ENCODE measurements at places on chromosomes 5 and 9. TPM values are rescaled to one million over a fixed set of nuclear protein-coding genes. Genes with fewer than 3 reads are reported as not detected.

- no peak for DNase-seq
Observed at GRCh38 chr5:143416411-143416810, 12.9 kb upstream of the NR3C1 start.

ANKRD34B gene
- total RNA-seq = not detected

CTXN3 gene
- total RNA-seq = not detected

GRCh38 chr5:96043446-96043845 is 81.8 kb upstream of the ELL2 start:
- no peak for DNase-seq

- no peak for DNase-seq
Observed at GRCh38 chr5:4275232-4275631, 679.6 kb downstream of the IRX1 start.

TCF7 gene
- 0.36 TPM for total RNA-seq

FBLL1 gene
- total RNA-seq = 0.83 TPM

GRCh38 chr5:179405054-179405416 is 59.8 kb upstream of the ADAMTS2 start:
- DNase-seq = no peak

DNA sequence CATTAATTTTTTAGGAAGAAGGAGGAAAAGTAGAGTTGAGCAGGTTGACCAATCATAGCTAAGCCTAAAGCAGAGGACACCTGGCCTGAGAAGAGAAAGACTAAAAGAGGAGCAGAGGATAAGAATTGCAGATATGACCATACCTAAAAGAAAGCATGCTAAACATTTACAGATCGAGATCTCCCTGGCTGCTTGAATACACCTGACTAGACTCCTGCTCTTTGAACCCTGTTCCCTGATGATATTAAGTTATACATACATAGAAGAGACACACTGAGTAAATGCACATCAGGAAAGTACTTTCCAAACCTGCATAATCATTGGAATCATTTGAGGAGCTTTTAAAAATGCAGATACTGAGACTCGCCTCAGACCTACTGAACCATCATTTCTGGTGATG is 232.3 kb upstream of the ELL2 start:
- no peak for DNase-seq

DNA sequence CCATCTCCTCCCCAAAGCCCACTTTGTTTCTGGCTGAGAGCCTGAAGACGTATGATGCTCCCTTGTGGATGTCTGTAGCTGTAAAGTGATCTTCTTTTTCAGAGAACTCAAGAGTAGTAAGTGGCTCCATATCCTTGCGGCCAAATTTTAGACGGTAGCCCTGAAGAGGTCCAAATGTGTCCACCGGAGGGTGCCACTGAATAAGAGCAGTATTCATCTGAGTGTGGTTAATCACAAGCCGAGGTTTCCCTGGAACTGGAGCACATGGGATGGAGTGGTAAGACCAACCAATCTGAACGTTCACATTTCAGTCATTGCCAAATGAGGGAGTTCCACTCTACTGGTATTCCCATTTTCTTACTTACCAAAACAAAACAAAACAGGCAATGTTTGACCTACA is 686.5 kb upstream of the DMAC1 start:
- DNase-seq = no peak

DNA sequence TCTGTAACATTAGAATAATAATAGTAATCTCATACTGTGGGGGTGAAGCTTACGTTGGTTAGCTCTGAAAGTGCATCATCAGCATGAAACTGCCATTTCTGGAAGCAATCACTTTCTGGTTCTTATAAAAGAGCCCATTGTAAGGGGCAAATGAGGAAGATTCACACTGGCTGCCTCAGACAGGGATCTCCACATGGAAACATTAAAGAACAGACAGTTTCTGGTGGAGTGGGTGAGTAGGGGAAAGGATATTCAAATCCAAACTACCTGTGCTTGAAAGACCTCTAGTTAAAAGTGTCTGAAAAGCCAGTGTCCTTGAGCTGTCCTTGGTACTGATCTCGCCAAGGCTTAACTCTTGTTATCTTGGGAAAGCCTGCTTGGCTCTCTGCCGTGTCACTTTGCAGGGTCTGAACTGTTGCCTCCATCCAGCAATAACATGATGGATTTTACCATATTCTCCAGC is 19.1 kb upstream of the SLC31A2 start:
- no peak for DNase-seq

SLC45A2 gene
- not detected for total RNA-seq

- DNase-seq = no peak
Observed at GRCh38 chr5:137412136-137412535, 87.0 kb downstream of the SPOCK1 start.

SEMA5A gene
- total RNA-seq = 2.8 TPM

DNA sequence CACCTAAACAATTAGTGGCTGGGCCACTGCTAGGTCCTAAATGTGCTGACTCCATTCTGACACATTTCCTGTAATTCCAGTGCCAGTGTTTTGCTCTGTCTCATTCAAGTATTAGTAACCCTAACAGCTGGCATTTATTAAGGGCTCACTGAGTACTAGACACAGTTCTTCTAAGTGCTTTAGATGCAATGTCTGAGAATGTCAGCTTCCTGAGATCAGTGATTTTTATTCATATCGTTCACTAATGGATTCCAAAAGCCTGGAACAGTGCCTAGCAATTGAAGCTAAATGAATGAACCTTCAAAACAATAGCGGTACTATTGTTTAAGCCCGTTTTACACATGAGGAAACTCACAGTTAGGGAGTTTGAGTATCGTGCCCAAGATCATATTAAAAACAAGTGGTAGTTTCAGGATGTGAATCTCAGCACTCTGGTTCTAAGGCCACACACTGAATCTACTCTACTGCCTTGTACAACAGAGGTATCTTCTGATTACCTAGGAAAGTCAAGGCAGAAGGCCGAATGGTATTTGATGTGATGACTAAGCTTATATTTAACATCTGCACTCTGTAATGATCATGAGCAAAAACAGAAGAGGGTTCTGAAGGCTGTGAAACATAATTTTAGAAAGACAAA is 304.0 kb downstream of the PJA2 start:
- DNase-seq = no peak

EIF4E1B gene
- not detected for total RNA-seq

DNA sequence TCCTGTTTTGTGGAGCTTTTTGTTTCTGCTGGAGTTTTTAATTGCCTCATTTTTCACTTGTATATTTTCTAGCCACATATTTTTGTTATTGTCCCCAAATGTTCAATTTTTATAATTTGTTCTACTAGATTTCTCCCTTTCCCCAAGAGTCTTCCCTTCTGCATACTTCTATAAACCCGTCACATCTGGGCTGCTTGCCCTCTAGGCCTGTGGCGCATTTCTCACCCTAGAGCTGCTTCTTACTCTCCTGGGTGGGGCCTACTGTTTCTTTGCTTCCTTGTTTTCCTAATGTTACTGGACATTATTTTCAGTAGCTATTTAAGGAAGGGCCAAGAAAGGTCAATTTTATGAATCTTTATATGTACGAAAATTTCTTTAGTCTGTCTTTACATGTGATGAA is 51.5 kb downstream of the NXNL2 start:
- no peak for DNase-seq

DNA sequence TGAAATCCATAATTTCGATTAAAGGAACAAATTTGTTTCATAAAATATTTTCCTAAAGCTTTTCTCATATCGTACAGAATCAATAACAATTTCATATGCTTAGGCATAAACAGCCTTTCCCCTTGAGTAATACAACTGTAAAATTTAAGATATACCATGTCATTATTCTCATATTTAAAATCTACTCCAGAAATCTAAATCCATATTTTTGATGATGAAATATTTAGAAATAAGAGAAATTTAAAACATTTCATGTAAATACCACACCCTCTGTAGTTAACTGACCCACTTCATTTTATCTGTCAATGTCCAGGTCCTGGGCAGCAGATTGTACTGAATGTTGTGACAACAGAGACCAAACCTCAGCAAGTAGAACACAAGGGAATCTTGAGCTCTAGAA is 5.1 kb downstream of the POC5 start:
- DNase-seq = no peak

FAM151B gene
- 1.6 TPM for total RNA-seq

DNA sequence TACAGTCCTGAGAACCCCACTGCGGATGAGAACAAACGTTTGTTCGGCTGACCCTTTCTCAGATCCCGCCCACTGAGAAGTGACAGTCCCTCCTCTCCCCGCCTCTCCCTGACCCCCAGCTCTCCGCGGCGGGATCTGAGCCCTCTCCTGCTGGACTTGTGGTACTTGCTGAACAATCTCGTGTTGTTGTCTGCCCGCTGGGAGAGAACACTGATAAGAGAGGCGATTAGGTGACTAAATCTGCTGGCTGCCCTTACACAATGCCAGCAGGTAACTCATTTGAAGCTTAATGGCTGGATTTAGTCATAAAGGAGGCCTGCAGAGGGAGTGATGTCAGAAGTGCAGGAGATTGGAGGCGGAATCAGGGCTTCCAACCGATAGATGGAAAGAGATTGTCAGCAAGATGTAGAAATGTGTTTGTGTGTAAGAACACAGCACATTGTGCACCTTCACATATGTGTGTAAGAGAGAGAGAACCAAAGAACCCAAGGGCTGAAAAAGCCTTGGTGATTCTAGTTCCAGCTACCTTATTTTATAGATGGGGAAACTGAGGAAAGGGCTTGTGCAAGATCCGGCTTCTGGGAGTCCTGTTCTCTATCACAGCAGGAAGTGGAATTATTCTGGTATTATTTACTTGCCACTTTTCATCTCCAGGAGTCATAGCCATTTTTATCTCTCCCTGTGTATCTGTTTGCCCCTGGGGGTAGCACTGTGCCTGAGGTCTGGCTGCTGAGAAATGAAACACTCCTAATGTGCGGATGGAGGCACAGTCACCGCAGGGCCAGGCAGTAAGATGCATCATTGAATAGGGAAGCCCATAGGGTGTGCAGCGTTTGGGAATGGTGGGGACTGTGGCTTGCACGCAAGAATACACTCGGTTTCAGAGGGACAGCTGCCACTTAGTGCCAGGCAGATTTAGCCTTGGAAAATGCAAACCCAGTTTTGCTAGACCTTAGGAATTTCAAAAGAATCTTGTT is 203.7 kb upstream of the MSX2 start:
- DNase-seq = no peak

SPAG8 gene
- total RNA-seq = 2.3 TPM

DNA sequence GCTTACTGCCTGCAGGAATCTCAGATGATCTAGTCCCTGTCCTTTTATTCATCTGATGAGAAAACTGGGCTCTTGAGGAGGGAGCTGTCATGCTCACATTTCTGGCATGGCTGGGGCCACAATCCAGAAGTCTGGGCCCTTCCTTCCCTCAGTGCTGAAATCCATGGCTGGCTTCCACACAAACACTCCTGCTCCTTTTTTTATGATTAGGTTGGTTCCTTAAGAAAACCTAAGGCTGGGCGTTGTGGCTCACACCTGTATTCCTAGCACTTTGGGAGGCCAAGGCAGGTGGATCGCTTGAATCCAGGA is 1.3 kb downstream of the ACER2 start:
- DNase-seq = no peak

GLRX gene
- total RNA-seq = 43.2 TPM

GRCh38 chr5:116923344-116923743 is 348.7 kb upstream of the SEMA6A start:
- DNase-seq = no peak

TRIM52 gene
- total RNA-seq = 7.1 TPM

SLC25A25 gene
- total RNA-seq = 13.2 TPM

- no peak for DNase-seq
Observed at GRCh38 chr9:15433661-15434060, 11.0 kb downstream of the SNAPC3 start.

FRRS1L gene
- 2.3 TPM for total RNA-seq

SLC6A3 gene
- not detected for total RNA-seq

PNPLA7 gene
- 4.3 TPM for total RNA-seq

PCDHA6 gene
- total RNA-seq = 0.71 TPM

DNA sequence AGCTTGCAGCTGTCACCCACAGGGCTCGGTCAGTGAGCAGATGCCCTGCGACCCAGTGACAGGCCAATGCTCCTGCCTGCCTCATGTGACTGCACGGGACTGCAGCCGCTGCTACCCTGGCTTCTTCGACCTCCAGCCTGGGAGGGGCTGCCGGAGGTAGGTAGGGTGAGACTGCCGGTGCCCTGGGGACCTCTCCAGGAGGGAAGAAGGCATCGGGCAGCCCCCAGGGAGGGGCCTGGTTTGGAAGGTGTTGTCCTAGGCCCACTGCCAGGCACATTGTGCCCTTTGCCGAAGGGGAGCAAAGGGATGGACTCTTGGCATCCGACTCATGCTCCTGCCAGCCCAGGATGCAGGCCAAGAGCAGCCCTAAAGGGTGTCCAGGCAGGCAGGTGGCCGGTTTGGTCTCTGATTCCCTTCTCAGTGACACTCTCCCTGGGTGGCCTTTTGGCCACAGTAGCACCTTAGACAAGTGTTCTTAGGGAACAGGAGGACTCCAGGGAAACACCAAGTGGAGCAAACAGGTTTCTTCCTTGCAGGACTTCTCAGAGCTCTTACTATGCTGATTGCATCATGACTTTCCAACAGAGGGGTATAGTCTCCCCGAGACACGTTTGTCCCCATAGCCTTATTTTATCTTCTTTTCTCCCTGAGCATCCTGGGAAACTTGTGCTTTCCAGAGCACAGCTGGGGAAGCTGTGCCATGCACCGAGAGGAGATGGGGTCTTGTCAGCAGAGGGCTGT is 28.1 kb upstream of the AIF1L start:
- DNase-seq = no peak

C9orf152 gene
- total RNA-seq = not detected

PPP3R2 gene
- not detected for total RNA-seq

DNA sequence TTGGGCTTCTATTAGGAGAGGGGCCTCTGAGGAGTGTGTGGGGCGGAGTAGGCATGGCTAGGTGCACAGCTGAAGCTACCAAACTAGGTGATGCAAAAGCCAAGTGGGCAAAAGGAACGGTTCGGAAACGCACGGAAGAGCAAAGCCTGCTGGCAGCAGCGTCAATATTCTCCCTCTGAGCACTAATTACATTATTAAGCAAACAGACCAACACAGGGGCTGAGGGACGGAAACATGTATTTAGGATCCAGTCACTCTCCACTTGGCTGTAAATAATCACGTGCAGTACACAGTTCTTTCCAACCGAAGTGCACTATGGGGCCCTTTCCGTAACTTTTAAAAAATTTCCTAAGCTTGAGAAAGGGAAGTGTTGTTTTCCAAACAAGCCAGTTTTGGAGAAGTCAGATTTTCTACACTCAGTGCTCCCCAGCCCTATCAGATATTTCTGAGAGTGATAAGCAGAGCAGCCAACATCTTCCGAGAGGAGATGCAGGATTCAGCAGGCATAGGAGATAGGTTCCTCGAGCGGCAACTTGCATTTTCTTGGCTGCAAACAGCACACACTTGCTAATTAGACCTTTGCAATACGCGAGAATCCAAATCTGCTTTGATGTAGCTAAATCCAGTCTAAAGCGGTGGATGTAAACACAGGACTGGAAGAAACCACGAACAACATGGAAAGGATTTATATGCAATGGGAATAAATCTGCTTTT is 217.2 kb upstream of the TBCA start:
- no peak for DNase-seq
